ENCODE measurements at places on chromosomes 6 and 20.

DNA sequence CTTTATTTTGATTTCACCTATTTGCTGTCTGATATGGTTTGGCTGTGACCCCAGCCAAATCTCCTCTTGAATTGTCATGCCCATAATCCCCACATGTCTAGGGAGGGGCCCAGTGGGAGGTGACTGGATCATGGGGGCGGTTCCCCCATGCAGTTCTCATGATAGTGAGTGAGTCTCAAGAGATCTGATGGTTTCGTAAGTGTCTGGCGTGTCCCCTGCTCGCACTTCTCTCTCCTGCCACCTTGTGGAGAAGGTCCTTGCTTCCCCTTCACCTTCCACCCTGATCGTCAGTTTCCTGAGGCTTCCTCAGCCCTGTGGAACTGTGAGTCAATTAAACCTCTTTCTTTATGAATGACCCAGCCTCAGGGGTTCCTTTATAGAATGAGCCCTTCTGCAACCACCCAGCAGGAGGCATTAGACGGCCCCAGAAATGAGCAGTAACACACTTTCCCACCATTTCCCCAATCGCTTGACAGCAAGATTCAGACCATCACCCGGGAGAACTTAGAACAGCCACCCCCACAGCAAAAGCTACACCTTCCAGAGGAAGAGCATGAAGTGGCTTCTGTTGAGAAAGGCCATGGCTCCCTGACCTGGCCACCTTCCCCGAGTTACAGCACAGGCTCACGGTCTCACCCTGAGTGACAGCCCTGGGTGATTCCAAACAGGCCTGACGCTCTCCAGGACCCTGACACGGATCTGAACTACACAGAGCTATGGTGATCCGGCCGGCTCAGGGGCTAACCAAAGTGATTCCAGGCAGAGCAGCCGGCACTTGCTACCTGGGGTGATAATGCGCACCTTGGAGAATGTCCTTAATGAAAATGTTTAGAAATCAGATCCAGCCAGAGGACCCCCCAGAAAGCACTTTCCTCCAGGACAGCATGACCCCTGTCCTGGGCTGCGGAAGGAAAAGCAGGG, 131.2 kb upstream of the CDH4 start:
- DNase-seq, result peak; percentile 5

DNA sequence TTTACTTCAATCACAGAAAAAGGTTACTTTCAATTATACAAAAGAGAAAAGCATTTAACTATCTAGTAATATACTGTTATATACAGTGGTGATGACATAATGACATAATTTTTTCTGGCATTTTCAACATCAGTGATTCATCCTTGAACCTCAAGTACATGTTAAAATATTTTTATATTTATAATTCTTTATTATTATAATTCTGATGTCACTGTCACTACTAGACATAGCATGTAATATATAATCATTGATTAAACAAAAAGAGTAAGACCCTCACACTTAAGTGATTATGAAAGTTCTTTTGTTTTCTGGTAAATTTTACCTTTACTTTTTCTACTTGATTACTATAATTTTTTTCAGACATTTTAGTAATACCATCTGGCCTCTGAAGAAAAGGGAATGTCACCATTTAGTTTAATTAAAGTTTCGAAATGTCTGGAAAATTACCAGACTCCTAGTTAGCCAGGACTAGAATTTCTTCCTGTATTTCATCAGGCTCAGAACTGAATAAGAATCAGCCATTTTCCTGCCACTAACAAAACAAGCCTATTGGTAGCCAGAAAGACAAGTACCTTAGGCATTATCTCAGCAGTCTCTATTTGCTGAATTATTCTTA, 71.5 kb downstream of the FILIP1 start:
- no peak for DNase-seq

DNA sequence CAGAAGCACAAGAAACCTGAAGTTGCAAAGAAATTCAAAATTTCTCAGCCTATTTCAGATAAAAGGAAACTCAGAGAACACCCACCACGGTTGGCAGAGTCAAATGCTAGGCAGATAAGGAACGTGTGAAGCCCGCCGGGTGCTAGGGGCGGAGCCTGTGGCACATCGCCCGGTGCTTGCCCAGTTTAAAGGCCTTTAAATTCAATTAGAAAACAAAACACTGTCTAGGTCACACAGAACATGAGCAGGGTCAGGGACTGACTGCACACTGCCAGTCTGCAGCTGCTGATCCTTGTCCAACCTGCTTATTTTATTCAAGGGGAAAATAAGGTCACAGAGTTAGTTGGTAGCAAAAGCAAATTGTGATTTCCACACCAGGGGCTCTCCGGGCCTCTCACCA, 75.8 kb downstream of the PSMG4 start:
- DNase-seq, result no peak

GRCh38 chr6:75345413-75345812, 60.8 kb upstream of the TMEM30A start:
- DNase-seq, result no peak

DNA sequence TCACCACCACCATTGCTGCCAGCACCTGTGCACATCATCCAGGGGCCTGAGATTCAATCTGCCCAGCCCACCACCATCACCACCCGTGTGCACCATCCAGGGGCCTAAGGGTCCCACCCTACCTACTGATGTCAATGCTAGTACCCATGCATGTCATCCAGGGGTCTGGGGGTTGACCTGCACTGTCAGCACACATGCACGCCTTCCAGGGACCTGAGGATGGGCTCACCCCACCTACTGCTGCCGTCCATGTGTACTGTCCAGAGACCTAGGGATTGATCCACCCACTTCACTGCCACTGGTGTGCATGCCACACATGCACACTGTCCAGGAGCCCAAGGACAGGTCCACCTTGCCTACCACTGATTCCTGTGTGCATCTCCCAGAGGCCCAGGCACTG, 11.9 kb upstream of the OXT start:
- DNase-seq, result no peak

GRCh38 chr20:34260208-34260942, 19.2 kb downstream of the ASIP start:
- DNase-seq, result no peak

Data from activated T-cell treated with anti-CD3 and anti-CD28 coated beads for 1 hour (primary cell).